ENCODE measurements at places on chromosomes 2 and 18. TPM values are rescaled to one million over a fixed set of nuclear protein-coding genes. Genes with fewer than 3 reads are reported as not detected.

TFPI gene
- total RNA-seq, result 1,922 TPM

- DNase-seq, result no peak
These were observed 622 bp downstream of the LRP2 start for GRCh38 chr2:169361706-169362117.

GRCh38 chr2:18544171-18544570 is 16.3 kb downstream of the RDH14 start:
- no peak for DNase-seq

GRCh38 chr2:81068144-81068543 is 763.6 kb upstream of the LRRTM1 start:
- DNase-seq, result no peak

DNA sequence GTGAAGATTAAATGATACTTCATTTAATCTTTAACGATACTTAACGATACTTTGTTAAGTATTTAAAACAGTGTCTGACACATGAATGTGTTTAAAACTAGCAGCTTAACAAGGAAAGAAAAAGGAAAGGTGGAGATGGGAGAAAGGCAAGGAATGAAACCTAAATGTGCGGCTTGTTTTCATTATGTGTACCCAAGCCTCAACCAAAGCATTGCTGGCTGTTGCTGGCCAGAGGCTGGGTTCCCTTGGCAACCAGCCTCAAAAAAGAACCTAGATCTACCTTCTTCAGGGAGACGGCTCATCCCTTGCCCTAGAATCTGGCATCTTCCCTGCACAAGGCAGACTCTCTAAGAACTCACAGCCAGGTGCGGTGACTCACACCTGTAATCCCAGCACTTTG is 13.8 kb upstream of the PCBP1 start:
- DNase-seq, result no peak
